ENCODE measurements at places on chromosomes 7 and 10.
A peak's percentile ranks its signal among the peaks of the same experiment; 100 is the strongest.

DNA sequence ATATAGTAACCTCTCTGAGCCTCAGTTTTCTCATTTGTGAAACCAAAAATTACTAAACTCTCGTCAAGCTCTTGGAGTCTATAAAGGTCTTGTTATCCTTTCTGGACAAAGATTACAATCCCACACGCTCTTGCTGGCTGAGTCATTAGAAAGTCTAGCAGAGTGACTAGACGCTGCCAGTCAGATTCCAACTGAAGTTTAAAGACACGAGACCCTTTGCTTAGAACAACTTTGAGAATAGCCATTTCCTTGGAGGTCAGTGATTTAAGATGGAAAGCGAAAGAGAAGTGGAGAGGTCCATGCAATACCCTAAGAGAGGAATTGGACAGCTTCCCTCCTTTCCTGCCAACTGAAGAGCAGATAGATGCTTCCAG, 119.5 kb downstream of the APBB1IP start:
- no peak overlapping the region for H3K27ac ChIP-seq
- H3K27me3 ChIP-seq: peaks cover 5% of the 10 kb centered on the region
- no peak for DNase-seq
- H3K36me3 ChIP-seq: no peaks in the 10 kb centered on the region

DNA sequence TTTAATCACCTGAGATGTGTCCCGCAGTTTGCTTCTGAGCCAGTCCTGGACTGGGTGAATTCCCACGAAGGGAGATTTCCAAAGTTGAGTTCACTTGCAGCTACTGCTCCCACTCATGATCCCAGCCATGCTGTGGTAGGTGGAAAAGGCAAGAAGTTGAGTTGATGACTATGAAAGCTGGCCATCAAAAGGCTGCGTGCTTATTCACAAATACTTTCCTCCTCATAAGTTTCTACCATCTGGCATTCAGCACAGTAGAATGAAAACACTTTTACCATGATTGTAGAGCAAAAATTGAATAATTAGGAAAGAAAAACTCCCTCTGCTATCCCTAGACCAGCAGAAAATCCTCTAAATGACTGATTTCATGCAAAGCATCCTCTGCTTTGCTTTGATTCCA, 281.8 kb downstream of the INHBA start:
- H3K27me3 ChIP-seq: no peaks in the 10 kb centered on the region
- no peak for DNase-seq
- no peaks in the 10 kb centered on the region for H3K4me1 ChIP-seq
- no peak overlapping the region for H3K4me3 ChIP-seq
- no peaks in the 10 kb centered on the region for H3K36me3 ChIP-seq
- H3K27ac ChIP-seq: no peak overlapping the region

GRCh38 chr10:69578508-69578991, 5.3 kb upstream of the NEUROG3 start:
- no peak overlapping the region for H3K27ac ChIP-seq
- H3K4me3 ChIP-seq: no peak overlapping the region
- peaks cover 31% of the 10 kb centered on the region for H3K4me1 ChIP-seq

DNA sequence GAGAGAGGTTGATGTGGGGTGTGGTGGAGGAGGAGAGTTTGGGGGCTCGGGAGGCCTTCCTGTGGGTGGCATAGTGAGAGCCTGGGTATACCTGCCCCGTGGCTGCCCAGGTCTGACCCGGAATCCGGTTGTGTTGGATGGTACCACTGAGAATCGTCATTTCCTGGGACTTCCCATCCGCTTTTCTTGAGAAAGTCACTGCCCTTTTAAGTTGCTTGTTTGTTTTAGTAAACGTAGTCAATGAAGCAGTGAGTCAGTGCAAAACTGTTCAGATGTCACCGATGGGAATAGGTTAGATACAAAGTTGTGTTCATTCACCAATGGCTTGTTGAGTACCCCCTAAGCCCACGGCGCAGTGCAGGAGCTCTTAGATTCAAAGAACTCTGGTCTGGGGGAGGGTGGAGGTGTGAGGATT, 285.8 kb downstream of the CAMK1D start:
- H3K36me3 ChIP-seq: no peaks in the 10 kb centered on the region
- no peaks in the 10 kb centered on the region for H3K4me1 ChIP-seq
- no peak overlapping the region for H3K4me3 ChIP-seq
- H3K27me3 ChIP-seq: no peaks in the 10 kb centered on the region
- H3K27ac ChIP-seq: no peak overlapping the region

DNA sequence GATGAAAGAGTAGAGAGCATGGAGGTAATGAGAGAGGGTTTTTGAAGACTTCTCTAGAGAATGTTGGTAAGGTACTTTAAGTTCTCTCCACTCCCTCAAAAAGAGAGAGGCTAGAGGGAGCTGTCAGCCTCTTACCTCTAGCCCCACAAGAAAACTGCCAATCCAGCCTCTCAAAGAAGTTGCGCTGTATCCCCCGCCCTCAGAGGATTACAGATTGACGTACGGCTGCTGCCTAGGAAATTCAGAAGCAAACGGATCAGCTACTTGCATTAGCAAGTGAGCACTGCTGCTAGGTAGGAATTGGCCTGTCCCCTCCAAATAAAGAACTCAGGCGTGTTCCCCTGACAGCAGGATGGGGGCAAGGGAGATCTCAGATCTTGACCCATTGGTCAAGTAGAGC, 34.2 kb downstream of the TYW1B start:
- no peak for DNase-seq
- H3K4me3 ChIP-seq: no peak overlapping the region
- 0 out of 2 replicates have a peak, but pooled peaks cover 2% of the 10 kb centered on the region for H3K4me1 ChIP-seq
- no peak overlapping the region for H3K27ac ChIP-seq
- peaks cover 5% of the 10 kb centered on the region for H3K36me3 ChIP-seq

- no peaks in the 10 kb centered on the region for H3K27me3 ChIP-seq
- H3K36me3 ChIP-seq: no peaks in the 10 kb centered on the region
- no peak for DNase-seq
- H3K27ac ChIP-seq: no peak overlapping the region
Measured at GRCh38 chr10:1195828-1196227, 139.6 kb downstream of the WDR37 start.

- H3K4me1 ChIP-seq: no peaks in the 10 kb centered on the region
- H3K4me3 ChIP-seq: no peak overlapping the region
- H3K36me3 ChIP-seq: no peaks in the 10 kb centered on the region
Measured at GRCh38 chr10:78212060-78212785, 178.6 kb downstream of the RPS24 start.

DNA sequence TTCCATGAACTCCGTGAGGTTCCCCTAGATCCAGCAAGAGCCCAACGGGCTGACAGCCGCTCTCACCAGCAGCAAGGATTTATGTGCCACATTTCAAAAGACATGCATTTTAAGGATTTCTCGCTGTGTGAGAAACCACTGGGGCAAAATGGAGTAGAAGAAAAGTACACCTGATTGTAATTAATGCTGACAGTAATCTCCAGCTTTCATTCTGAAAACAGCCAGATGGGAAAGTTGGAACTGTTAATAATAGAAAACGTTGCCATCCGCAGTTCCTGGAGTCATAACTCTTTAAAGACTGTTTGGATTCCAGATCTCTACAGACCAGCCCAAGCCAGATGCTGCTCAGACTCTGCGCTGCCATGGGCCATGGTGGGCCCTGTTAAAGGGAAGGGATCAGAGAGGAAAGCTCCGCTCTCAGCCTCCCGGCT, 216.9 kb upstream of the GLI3 start:
- DNase-seq: no peak
- no peaks in the 10 kb centered on the region for H3K36me3 ChIP-seq
- H3K27me3 ChIP-seq: no peaks in the 10 kb centered on the region

DNA sequence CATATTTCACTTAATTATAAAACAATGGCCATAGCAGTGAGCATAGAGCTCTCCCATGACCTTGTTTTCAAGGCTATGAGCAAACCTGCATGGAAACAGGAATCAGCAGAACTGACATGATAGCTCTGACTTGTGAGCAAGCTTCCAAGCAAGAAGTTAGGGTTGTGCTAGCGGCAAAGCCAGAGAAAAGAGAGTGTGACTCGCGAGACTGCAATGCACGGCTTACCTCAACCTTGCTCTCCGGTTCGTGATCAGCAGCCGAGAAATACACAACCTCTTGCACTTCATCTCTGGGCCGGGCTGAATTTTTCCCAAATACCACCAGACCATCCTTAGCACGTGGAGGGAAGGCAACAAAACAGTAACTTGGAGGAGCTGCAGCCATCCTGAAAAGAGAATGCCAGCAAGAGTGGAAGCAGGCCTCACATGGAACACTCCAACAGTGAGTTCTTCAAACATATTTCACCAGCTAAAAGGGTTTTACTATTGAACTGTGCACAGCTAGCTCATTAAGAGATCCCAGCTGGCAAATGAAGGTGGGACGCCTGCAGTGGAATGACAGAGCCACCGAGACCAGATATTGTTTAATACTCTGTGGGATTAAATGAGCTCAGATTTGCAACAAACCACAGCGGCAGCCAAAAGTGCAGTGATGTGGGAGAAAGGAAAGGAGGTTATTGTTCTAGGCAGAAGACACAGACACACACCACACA, 20.8 kb downstream of the SCRN1 start:
- H3K36me3 ChIP-seq: peaks cover 44% of the 10 kb centered on the region
- no peaks in the 10 kb centered on the region for H3K4me1 ChIP-seq
- H3K4me3 ChIP-seq: no peak overlapping the region
- H3K27me3 ChIP-seq: no peaks in the 10 kb centered on the region

- no peak overlapping the region for H3K27ac ChIP-seq
- H3K27me3 ChIP-seq: 0 out of 2 replicates have a peak, but pooled peaks cover 3% of the 10 kb centered on the region
- DNase-seq: no peak
Measured at GRCh38 chr10:132920101-132920925, 22.1 kb downstream of the CFAP46 start.

- H3K4me1 ChIP-seq: no peaks in the 10 kb centered on the region
- no peak overlapping the region for H3K27ac ChIP-seq
- DNase-seq: no peak
- no peak overlapping the region for H3K4me3 ChIP-seq
- H3K36me3 ChIP-seq: no peaks in the 10 kb centered on the region
- no peaks in the 10 kb centered on the region for H3K27me3 ChIP-seq
Measured at GRCh38 chr10:67803588-67804394, 34.2 kb downstream of the DNAJC12 start.

DNA sequence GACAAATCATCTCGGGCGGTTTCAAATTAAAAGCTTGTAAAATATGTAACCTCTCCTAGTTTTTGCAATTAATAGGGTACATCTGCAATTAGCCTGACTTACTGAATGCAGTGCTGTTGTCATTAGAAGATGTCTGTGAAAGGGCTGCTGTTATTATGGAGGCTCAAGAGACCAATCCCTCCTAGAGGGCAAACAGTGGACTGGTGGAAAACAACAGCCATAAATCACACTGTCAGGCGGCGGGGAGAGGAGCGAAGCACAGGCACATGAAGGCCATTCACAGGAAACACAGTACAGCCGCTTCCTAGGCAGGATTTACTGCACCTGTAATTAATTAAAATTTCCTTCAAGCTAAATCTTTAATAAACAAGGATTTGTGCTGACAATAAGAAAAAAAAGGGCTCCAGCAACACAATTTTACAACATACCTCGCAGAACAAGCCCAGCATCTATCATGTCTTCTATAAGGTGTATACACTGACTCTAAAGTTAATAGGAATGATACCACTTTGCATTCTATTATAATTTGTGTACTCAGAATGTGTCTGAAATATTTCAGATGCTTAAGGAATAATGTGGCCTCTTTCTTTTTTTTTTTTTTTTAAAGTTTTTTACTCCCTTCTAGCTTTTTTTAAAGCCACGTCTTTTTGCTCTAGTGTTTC, 50.7 kb downstream of the ERCC6 start:
- H3K4me3 ChIP-seq: no peak overlapping the region
- no peaks in the 10 kb centered on the region for H3K27me3 ChIP-seq
- peaks cover 7% of the 10 kb centered on the region for H3K4me1 ChIP-seq
- H3K27ac ChIP-seq: no peak overlapping the region

GRCh38 chr7:71995111-71995510, 417.0 kb downstream of the CALN1 start:
- 0 out of 2 replicates have a peak, but pooled peaks cover 3% of the 10 kb centered on the region for H3K27me3 ChIP-seq
- no peaks in the 10 kb centered on the region for H3K4me1 ChIP-seq
- H3K36me3 ChIP-seq: no peaks in the 10 kb centered on the region
- H3K27ac ChIP-seq: no peak overlapping the region

DNA sequence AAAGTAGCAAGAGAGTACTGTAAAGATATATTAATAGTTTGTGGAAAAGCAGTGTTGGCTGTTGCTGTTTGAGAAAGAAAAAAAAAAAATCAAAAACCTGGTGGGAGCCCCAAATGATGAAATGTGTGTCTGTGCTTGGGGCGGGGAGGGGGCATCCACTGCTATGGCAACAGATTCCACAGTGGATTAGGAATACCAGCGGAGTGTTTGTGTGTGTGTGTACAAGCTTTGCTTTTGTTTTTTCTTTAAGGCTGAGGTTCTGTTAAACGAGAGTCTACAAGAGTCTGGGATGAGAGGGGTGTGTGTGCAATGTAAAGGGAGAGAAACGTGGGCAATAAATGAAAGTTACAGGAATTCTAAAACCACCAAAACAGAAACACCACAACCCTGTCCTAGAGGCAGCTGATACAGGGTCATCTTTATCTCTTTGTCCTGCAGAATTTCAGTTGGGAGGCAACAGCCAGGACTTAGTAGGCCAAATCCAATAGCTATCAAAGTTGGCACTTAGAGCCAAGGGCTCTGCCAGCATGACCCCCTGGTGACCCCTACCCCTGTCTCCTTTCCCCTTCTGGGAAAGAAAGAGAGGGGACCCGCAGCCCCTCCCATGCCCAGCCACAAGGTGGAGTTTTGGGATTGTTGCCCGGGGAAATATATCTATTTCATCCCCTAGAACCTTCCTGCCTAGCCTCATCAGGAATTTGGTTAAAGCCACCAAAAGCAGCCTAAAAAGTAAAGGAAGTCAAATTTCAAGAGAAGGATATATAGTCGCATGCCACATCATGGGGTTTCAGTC, 85.4 kb downstream of the OSBPL3 start:
- H3K36me3 ChIP-seq: peaks cover 7% of the 10 kb centered on the region
- H3K4me3 ChIP-seq: no peak overlapping the region
- H3K4me1 ChIP-seq: peaks cover 18% of the 10 kb centered on the region

- no peak for DNase-seq
- H3K4me1 ChIP-seq: no peaks in the 10 kb centered on the region
- no peak overlapping the region for H3K4me3 ChIP-seq
- no peaks in the 10 kb centered on the region for H3K27me3 ChIP-seq
- H3K27ac ChIP-seq: no peak overlapping the region
Measured at GRCh38 chr10:37991655-37992054, 15.2 kb upstream of the ZNF25 start.

- H3K36me3 ChIP-seq: no peaks in the 10 kb centered on the region
- no peak overlapping the region for H3K4me3 ChIP-seq
- H3K27ac ChIP-seq: no peak overlapping the region
Measured at GRCh38 chr10:83038631-83039030, 1100.7 kb upstream of the GHITM start.

GRCh38 chr7:24821045-24821753, 63.9 kb upstream of the GSDME start:
- peak; percentile 97 for DNase-seq
- H3K4me3 ChIP-seq: peak overlapping the region; percentile 11
- peaks cover 7% of the 10 kb centered on the region for H3K36me3 ChIP-seq
- H3K4me1 ChIP-seq: peaks cover 47% of the 10 kb centered on the region
- H3K27ac ChIP-seq: peak overlapping the region; percentile 83
